Muscle of back (tissue), 13 donors: ENCODE measurements at places on chromosomes 13 and 19.

GRCh38 chr13:98915981-98916380, 61.9 kb downstream of the DOCK9 start:
- no peak for DNase-seq

DNA sequence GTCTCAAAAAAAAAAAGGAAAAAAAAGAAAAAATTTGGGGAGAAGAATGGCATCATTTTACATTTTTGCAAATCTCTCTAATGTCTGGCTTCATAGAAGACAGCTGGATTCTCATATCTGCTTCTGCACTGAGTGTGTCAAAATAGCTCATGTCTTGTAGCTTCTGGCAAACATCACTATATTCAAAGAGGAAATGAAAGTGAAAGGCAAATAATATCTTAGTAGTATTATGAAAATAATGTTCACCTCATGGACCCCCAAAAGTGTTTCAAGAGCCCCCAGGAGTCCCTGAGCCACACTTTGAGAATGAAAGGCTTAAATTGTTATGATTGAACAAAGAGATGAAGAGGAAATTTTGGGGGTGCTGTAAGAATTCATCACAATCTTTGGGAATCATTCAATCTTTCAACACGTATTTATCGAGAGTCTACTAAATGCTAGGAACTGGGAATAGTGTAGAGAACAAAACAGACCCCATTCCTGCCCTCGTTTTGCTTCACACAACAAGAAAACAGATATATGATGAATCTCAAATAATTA, 1.2 kb upstream of the SLC6A16 start:
- no peak for DNase-seq

GRCh38 chr19:55656988-55657747, 2.3 kb downstream of the U2AF2 start:
- no peak for DNase-seq

GRCh38 chr19:45305007-45305406, 17.7 kb downstream of the CKM start:
- DNase-seq = no peak

GRCh38 chr13:96285729-96286128, 195.8 kb downstream of the HS6ST3 start:
- no peak for DNase-seq

DNA sequence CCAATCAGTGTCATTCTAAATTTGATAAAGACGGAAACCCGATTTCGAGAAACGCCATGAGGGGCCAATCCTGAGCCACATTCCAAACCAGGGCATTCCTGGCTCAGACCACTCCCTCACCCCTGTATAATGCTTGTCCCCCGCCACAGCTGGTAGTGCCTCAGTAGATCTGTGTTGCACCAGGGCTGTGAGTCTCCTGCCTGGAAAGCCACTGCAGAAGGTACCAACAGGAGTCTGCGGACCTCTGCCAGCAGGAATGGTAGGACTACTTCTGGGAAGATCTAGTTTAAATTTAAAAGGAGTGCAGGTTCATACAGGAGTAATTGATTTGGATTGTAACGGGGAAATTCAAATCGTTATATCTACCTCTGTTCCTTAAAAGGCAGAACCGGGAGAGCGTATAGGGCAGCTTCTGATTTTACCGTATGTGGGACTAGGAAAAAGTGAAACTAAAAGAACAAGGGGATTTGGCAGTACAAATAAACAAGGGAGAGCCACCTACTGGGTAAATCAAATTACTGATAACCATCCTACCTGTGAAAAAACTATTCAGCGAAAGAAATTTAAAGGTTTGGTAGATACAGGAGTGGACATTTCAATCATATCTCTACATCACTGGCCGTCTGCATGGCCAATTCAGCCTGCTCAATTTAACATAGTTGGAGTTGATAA, 20.8 kb upstream of the ZNF266 start:
- DNase-seq = no peak

DNA sequence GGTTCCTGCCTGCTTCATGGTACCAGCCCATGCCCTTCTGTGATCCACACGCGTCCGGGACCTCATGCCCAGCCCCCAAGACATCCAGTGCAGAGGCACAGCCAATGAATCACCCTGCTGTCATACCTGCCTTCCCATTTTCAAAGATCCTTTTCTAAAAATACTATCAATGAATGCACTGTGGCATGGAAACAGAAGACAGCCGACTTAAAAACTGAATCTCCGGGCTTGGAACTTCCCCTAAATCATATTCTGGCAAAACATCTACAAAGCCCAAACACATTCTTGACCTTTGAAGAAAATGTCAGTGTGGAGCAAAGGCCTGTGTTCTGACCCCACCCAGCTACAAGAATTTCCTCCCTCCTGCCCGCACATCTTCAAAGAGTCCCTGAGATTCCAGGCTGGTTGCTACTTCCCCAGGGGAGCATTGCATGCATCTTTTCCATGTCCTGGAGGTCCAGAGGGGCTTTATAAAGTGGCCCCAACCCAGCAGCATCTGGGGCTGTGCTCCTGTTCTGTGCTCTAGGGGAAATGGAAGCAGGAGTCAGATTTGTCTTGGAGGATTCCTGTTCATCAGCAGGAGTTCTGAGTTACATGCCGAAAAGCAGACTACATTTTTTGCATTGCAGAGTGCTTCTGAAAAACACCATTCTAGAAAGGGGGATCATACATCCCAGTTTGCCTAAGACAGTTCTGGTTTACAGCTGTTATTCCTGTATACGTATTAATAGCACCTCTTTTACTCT, 135.2 kb downstream of the USP12 start:
- DNase-seq = no peak

- no peak for DNase-seq
Observed at GRCh38 chr13:52644108-52644507, 1.9 kb downstream of the HNRNPA1L2 start.
